Prostate gland (tissue), 2 donors: ENCODE measurements at places on chromosomes 16 and 17. TPM values are rescaled to one million over a fixed set of nuclear protein-coding genes. Genes with fewer than 3 reads are reported as not detected.

DNA sequence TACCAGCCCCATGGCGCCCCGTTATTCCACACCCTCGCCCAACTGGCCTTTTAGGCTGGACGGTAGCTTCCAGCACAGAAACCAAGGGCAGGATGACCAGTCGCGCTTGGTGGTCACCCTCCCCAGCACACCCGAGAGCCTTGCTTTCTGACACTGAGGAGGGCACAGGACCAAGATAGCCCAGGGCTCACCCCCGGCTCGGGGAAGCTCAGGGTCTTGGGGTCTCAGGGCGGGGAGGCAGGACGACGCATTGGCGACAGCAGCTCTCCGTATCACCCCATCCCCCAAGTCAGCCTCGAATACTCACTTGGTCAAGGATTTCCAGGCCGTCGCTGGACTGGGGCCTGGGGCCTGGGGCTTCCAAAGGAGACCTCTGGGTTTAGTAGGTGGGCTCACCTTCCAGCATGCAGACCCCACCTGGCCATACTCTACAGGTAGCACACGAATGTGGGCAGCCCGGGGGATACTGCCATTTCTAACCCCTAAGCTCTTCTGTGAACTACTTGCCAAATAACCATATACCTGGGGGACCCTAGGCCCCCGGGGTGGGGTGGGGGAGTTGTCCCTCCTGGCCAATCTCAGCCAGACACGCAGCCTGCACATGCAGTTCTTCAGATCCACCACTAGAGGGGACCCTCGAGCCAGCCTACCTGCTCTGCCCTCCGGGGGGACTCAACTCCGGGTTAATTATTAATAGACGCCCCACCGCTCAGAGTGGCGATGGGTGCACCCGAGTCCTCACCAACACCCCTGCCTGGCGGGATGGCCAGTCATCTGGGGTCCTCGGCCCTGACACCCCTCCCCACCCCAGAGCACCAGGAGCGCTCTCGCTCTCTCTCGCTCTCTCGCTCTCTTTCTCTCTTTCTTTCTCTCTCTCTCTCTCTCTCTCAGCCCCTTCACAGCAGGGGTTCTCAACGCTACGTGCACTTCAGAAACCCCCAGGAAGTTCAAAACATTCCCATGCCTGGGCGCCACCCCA, 30.0 kb downstream of the TBC1D16 start:
- H3K36me3 ChIP-seq = peaks cover 8% of the 10 kb centered on the region
- no peak for DNase-seq
- no peaks in the 10 kb centered on the region for H3K27me3 ChIP-seq
- no peak overlapping the region for H3K4me3 ChIP-seq
- peak overlapping the region; percentile 31 for H3K27ac ChIP-seq

The SLC6A2 gene
- 0.32 TPM for total RNA-seq

- no peak for DNase-seq
- peaks cover 4% of the 10 kb centered on the region for H3K27me3 ChIP-seq
- no peak overlapping the region for H3K27ac ChIP-seq
These were observed 40.4 kb downstream of the TMEM132E start for GRCh38 chr17:34619687-34620217.

The CX3CL1 gene
- 52.6 TPM for total RNA-seq

DNA sequence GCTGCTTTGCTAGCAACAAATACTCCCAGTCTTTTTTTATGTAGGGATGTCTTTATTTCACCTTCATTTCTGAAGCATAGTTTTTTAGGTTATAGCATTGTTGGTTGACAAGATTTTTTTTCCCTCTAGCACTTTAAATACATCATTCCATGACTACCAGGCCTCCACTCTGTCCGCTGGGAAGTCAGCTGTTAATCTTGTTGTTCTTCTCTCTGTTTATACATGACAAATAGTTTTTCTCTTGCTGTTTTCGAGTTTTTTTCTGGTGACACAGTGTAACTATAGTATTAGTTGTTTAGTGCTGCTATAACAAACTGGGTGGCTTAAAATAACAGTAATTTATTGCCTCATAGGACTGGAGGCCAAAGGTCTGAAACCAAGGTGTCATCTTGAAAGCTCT, 205.5 kb upstream of the CNTNAP4 start:
- H3K27ac ChIP-seq = no peak overlapping the region
- no peak for DNase-seq
- H3K36me3 ChIP-seq = no peaks in the 10 kb centered on the region
- no peak overlapping the region for H3K4me3 ChIP-seq
- no peaks in the 10 kb centered on the region for H3K27me3 ChIP-seq
- no peaks in the 10 kb centered on the region for H3K4me1 ChIP-seq

The MYH2 gene
- 0.23 TPM for total RNA-seq

- H3K4me1 ChIP-seq = no peaks in the 10 kb centered on the region
- H3K27me3 ChIP-seq = no peaks in the 10 kb centered on the region
- H3K4me3 ChIP-seq = no peak overlapping the region
- no peak for DNase-seq
- no peaks in the 10 kb centered on the region for H3K36me3 ChIP-seq
These were observed 35.4 kb downstream of the CDRT15 start for GRCh38 chr17:14201021-14201987.

The RPRML gene
- not detected for total RNA-seq

DNA sequence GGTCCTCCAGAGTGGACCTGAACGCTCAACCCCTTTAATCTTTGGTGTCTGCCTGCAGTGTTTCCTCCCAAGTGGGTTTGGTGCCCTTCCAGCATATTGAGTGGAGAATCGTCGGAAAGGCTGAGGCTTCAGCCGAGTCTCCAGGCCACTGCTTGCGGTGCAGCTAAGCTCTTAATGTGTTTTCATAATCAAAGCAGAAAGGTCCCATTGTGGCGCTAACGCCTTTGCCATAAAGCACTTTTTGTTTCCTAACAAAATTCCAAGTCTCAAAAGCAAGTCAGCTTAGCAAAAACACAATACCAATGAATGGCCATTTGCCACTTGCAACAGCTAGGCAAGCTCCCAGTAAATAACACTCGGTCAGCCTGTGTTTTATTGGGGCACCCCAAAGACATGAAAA, 57.6 kb downstream of the KSR1 start:
- no peak overlapping the region for H3K27ac ChIP-seq
- no peak overlapping the region for H3K4me3 ChIP-seq
- no peaks in the 10 kb centered on the region for H3K4me1 ChIP-seq
- no peak for DNase-seq

The TMEM100 gene
- 1.2 TPM for total RNA-seq

The NPIPB6 gene
- total RNA-seq = 3.1 TPM

GRCh38 chr16:8718851-8719680, 44.6 kb downstream of the ABAT start:
- no peaks in the 10 kb centered on the region for H3K36me3 ChIP-seq
- peak; percentile 54 for DNase-seq
- H3K27me3 ChIP-seq = no peaks in the 10 kb centered on the region
- H3K4me1 ChIP-seq = peaks cover 7% of the 10 kb centered on the region
- peak overlapping the region; percentile 39 for H3K27ac ChIP-seq
- H3K4me3 ChIP-seq = no peak overlapping the region

- DNase-seq = peak; percentile 5
- no peaks in the 10 kb centered on the region for H3K27me3 ChIP-seq
- no peak overlapping the region for H3K4me3 ChIP-seq
- no peak overlapping the region for H3K27ac ChIP-seq
- H3K36me3 ChIP-seq = no peaks in the 10 kb centered on the region
These were observed 398.5 kb downstream of the RBFOX1 start for GRCh38 chr16:7731141-7731540.

DNA sequence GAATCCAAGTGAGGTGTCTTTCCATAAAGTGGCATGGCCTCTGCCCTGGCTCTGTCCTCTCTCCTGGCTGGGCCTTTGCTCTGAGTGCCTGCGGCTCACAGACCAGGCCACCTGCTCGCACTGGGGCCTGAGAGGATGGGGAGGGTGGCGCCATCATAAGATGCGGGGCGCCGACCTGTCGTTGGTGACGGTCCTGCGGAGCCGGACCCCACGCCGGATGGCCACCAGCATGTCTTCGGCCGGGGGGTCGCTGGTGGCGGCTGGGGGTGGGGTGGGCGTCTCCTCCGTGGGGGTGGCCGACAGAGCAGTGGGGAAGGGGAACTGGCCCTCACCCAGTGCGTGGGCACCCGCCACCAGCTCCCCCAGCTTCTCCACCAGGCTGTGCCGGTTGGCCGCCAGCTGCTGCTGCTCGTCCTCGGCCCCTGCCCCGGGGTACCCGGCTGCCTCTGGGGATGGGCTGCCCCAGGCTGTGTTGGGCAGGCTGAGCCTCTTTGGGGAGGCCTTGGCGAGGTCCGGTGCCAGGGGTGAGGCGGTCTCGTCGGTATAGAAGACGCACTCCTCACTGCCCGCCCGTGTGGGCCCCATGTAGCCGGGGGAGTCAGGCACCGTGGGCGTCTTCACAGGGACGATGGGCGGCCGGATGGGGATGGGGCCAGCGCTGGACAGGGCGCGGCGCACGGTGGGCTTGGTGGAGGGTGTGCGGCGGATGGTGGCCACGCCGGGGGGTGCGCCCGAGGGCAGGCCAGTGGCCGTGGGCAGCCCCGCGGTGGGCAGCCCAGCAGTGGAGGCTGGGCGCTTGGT, 17.4 kb downstream of the IL34 start:
- no peak overlapping the region for H3K4me3 ChIP-seq
- no peaks in the 10 kb centered on the region for H3K4me1 ChIP-seq
- no peaks in the 10 kb centered on the region for H3K27me3 ChIP-seq
- H3K27ac ChIP-seq = no peak overlapping the region

GRCh38 chr16:89748076-89748475, 26.7 kb downstream of the ZNF276 start:
- no peak for DNase-seq
- H3K27ac ChIP-seq = no peak overlapping the region
- no peaks in the 10 kb centered on the region for H3K27me3 ChIP-seq
- no peaks in the 10 kb centered on the region for H3K4me1 ChIP-seq
- H3K36me3 ChIP-seq = no peaks in the 10 kb centered on the region
- no peak overlapping the region for H3K4me3 ChIP-seq

The ZFP3 gene
- 5.4 TPM for total RNA-seq

The DHRS7C gene
- total RNA-seq = not detected

The KRT33B gene
- total RNA-seq = not detected
